ENCODE measurements at places on chromosomes 5 and 9. TPM values are rescaled to one million over a fixed set of nuclear protein-coding genes. Genes with fewer than 3 reads are reported as not detected.

GRCh38 chr9:32423371-32423770 is 38.9 kb downstream of the ACO1 start:
- no peaks in the 10 kb centered on the region for H3K36me3 ChIP-seq
- DNase-seq, result no peak
- no peak overlapping the region for H3K27ac ChIP-seq
- peaks cover 17% of the 10 kb centered on the region for H3K4me1 ChIP-seq

DNA sequence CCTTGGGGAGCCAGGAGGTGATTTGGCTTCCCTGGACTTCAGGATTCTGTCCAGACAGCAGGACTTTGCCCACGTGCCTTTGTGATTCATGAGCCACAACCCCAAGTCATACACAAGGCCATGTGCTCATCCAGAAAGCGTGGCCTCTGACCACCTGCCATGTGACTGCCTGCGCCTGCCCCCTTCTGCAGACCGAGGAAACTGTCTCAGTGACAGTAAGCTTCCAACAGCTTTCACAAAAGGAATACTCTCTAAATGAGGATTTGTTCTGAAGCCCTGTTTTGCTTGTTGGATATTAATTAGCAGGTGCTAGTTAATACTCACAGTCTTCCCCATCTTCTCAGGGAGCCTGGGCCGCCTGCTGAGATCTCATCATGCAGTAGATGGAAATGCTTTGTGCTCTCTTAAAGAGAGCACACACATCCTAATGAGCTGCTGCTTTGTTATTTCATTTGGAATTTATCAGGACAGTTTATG is 36.9 kb upstream of the ANGPTL2 start:
- H3K36me3 ChIP-seq, result no peaks in the 10 kb centered on the region
- no peak overlapping the region for H3K4me3 ChIP-seq
- no peaks in the 10 kb centered on the region for H3K27me3 ChIP-seq
- H3K27ac ChIP-seq, result peak overlapping the region; percentile 6
- peaks cover 10% of the 10 kb centered on the region for H3K4me1 ChIP-seq
- DNase-seq, result peak; percentile 82

- no peaks in the 10 kb centered on the region for H3K36me3 ChIP-seq
- no peaks in the 10 kb centered on the region for H3K27me3 ChIP-seq
- DNase-seq, result no peak
- no peak overlapping the region for H3K4me3 ChIP-seq
Measured at GRCh38 chr5:133392448-133392847, 219.9 kb downstream of the FSTL4 start.

DNA sequence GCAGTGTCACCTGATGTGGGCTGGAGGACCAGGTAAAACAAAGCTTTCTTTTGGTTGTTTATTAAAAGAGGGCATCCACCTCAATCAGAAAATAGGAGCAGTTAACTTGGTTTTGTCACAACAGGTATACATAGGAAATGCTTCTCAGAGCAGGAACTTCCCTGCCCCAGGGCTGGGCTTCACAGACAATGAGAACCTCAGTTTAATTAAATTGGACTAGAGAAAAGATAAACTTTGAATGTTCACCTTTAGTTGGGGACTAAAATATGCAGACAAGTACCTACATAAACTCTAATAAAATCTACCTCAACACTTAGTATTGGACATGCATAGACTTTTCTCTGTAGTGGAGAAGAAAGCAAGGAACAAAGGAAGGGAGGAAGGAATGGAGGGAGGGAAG is 392.0 kb downstream of the ENC1 start:
- no peak overlapping the region for H3K4me3 ChIP-seq
- no peaks in the 10 kb centered on the region for H3K27me3 ChIP-seq
- DNase-seq, result no peak
- H3K4me1 ChIP-seq, result peaks cover 18% of the 10 kb centered on the region
- no peak overlapping the region for H3K27ac ChIP-seq

PHF24 gene
- total RNA-seq, result 0.08 TPM

GABRG2 gene
- 0.43 TPM for total RNA-seq

All from hepatocyte (in vitro differentiated cells).